Activated gamma-delta T cell treated with Interleukin-2 at 50 U/mL for 16 hours (primary cell): ENCODE measurements at places on chromosomes 6 and 20.

DNA sequence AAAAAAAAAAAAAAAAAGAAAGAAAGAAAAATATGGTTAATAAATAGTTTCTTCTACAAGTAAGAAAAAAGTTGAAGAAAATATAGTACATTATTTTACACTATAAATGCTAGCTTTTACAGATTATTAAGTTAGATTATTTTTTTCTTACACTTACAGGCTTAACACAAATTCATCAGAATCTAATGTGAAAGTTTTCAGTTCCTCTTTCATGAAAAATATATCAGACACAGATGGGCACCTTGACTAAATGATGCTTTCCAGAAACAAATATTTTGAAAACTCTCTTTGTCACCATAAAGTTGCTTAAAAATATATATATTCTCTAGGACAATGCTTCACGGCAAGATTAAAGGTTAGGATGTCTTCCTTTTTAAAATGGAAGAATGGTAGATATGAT, 321.8 kb upstream of the HSF2 start:
- no peak for DNase-seq

DNA sequence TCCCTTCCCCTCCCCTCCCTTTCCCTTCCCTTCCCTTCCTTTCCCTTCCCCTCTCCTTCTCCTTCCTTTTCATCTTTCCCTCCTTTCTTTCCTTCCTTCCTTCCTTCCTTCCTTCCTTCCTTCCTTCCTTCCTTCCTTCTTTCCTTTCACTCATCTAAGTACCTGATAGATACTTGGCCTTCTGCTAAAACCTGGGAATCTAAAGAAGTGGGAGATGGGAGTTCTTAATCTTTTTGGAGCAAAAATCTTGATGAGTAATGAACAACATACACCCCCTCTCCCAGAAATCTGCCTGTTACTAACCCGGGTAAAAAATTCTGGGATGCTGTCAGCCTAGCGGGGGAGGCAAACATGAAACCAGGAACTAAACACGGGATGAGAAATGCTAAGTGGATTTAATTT, 100.7 kb downstream of the VEGFA start:
- no peak for DNase-seq

DNA sequence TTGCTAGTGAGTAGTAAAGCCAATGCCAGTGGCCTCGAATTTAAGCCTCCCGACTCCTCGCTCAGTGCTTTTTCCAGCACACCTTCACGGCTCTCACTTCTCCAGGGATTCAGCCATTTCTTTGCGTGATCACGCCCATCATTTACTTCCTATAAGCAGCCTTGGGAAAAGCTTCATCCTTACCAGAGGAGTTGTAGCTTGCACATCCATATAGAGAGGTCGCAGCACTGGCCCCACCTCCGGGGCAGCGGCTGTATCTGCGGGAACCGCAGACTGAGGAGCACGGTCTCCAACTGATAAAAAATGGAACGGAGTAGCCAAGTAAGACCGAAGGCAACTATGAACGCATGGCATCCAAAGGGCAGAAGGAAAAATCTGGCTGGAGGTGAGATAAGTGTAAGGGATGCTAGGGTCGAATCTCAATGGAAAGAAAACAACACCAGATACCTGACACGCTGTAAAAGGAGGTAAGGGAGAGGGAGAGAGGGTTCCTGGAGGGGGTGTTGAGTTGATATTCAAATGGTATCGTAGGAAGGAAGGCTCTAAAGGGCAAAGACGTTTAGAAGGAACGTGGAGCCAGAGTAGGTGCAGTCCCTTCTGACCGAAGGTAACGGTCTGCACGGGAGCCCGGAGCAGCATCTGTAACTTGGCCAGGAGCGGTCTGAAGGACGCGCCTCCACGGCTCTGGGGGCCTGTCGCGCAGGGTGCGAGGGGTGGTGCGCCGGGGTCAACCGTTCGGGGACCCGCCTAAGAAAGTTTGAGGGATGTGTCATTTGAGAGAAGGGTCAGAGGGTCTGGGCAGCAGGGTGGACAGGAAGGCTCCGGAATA, 640 bp downstream of the NFS1 start:
- DNase-seq, result peak; percentile 10

- peak; percentile 16 for DNase-seq
These were observed 76.4 kb upstream of the RNF24 start for GRCh38 chr20:4091490-4092479.

- DNase-seq, result no peak
These were observed 33.1 kb downstream of the E2F3 start for GRCh38 chr6:20434766-20435165.

DNA sequence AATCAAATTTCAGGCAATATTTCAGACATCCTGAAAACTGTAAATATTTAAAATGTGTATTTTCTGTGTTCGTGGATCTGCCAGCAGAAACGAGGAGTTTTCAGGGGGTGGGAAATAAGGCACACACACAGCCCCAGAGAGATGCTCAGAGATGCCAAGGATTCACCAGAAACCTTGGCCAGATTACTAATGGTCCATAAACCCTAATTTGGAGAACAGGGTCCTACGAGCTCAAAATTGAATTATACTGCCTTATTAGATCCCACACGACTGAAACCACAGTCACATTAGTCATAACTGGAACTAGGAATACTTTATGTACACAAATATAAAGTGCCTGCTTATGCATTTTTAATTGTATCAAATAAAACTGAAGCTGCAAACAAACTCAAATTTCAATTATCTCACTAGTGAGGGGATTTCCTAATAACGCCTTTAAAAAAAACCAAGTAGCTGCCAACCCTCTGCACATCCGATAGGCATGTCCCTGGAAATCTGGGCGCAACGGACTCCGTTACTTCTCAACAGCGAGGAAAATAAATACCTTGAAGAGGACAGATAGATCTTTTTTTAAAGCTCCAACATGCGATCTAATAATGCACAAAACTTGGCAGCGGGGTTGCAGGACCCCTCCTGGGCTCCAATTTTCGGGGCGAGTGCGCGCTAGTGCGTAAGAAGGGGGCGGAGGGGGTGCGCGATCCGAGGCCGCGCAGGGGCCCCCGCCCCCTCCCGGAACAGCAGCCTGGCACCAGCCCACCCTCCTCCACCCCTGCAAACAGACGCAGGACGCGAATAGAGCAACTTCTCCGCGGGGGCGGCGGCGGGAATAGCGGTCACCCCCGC, 897 bp downstream of the CHD6 start:
- peak; percentile 48 for DNase-seq

DNA sequence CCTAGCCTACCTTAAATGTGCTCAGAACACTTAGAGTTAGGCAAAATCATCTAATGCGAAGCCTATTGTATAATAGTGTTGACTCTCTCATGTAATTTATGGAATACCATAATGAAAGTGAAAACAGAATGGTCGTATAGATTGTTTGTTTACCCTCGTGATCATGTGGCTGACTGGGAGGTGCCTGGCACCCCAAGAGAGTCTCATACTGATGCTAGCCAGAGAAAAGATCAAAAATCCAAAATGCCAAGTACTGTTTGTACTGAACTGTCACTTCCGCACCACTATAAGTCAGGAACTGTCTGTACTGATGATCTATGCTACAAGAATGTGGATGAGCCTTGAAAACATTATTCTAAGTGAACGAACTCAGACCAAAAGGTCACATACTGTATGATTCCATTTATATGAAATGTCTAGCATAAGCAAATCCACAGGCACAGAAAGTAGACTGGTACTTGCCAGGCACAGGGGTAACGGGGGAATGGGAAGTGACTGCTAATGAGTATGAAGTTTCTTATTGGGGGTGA, 22.4 kb downstream of the ZMYND8 start:
- no peak for DNase-seq
